ENCODE measurements at places on chromosomes 7 and 10.

GRCh38 chr10:110488332-110488681, 9.4 kb upstream of the DUSP5 start:
- no peak for DNase-seq

GRCh38 chr10:6401558-6402348, 178.3 kb downstream of the PRKCQ start:
- peak; percentile 78 for DNase-seq

GRCh38 chr7:133650069-133650468, 397.2 kb downstream of the EXOC4 start:
- no peak for DNase-seq

- DNase-seq = no peak
Observed at GRCh38 chr10:33897291-33897752, 562.9 kb upstream of the NRP1 start.

DNA sequence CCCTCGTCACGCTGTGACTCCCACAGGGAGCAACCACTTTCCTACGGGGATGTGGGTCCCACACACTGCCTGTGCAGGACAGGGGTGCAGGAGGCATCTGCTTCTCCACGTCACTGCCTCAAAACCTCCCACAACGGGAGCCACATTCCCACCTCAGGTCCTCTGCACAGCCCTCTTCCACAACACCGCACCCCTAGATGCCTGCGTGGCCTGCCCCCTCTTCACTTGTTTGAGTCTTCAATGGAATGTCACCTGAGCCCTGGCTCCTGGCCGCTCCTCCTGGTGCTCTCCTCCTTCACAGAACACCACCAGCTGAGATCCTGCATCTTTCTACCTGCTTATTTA, 73.6 kb downstream of the MAD1L1 start:
- DNase-seq = no peak

- DNase-seq = no peak
Observed at GRCh38 chr10:128300290-128300824, 174.1 kb upstream of the MKI67 start.

GRCh38 chr10:108598831-108599230, 1324.5 kb downstream of the XPNPEP1 start:
- no peak for DNase-seq

- no peak for DNase-seq
Observed at GRCh38 chr7:17682586-17682985, 257.7 kb downstream of the SNX13 start.

GRCh38 chr10:126872768-126873167, 32.5 kb upstream of the DOCK1 start:
- DNase-seq = no peak

DNA sequence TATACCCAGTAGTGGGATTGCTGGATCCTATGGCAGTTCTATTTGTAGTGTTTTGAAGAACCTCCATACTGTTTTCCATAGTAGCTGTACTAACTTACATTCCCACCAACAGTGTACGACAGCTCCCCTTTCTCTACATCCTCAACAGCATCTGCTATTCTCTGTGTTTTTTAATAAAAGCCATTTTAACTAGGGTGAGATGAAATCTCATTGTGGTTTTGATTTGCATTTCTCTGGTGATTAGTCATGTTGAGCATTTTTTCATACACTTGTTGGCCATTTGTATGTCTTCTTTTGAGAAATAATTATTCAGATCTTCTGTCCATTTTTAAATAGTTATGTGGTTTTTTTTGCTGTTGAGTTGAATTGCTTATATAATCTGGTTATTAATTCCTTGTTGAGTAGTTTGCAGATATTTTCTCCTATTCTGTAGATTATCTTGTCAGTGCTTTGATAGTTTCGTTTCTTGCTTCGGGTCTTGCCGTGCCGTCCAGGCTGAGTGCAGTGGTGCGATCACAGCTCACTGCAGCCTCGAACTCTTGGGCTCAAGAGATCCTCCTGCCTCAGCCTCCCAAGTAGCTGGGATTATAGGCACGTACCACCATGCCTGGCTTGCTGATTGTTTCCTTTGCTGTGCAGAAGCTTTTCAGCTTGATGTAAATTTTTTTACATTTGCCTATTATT, 12.0 kb downstream of the MTG1 start:
- DNase-seq = no peak

- no peak for DNase-seq
Observed at GRCh38 chr7:85341973-85342372, 155.1 kb upstream of the SEMA3D start.

DNA sequence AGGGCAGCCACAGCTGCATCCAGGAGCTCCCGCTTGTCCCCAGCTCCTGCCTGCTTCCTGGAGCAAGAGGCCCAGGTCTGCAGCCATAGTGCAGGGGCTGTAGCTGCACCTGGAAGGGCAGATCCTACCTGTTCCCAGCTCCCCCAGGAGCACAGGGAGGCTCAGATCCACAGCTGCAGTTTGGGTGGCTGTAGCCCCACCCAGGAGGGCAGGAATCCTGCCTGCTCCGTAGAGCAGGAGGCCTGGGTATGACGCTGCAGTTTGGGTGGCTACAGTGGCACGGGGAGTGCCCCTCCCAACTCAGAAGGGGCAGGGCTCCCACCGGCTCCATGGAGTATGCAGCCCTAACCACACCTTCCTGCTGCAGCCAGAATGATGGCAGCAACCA, 26.7 kb upstream of the CDCA7L start:
- no peak for DNase-seq

GRCh38 chr7:127194571-127194970, 58.2 kb downstream of the GRM8 start:
- DNase-seq = no peak

GRCh38 chr10:6128591-6129251, 39.9 kb downstream of the RBM17 start:
- DNase-seq = no peak

DNA sequence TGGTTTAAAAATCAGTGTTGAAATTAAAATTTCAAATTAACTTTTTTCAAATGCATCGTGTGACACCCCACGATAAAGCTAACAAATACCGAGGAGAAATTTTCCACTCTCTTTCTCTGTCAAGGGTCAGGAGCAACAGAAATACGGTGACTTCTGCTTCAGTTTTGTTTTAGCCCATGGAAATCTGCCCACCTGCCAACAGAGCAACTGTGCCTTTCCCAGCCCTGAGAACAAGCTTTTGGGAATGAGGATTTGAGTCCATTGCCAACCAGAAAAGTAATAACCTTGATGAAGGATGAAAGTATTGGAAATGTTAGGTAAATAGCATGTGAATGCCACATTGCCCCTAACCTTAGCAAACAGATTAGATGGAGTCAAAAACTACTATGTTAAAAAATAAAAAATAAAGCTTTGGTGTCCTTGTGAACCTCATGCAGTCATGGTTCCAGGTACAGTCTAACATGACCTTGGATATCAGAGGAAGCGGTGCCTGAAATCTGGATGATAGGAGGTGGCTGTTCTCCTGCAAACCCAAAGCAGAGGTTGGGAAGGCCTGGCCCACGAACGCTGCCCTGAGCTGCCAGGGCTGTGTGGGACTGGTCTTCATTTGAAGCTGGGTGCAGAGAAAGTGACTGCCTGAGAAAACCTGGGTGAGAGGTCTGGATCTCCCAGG, 296.8 kb downstream of the ELMO1 start:
- DNase-seq = no peak

DNA sequence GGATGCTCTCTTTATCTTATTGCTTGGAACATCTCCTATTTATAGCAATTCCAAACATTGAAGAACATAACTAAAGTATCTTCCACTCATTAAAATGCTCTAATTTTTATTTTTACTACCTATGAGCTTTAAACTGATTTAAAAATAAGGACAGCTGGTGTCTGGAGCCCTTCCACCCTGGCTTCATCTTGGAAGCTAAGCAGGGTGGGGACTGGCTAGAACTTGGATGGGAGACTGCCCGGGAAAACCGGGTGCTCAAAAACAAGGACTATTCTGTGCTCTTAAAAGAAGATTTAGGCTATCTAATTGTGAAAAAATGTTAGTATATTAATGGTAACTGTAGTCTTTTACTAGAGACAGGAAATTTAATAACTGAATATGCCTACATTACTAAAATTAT, 69.2 kb downstream of the ARMC3 start:
- no peak for DNase-seq

DNA sequence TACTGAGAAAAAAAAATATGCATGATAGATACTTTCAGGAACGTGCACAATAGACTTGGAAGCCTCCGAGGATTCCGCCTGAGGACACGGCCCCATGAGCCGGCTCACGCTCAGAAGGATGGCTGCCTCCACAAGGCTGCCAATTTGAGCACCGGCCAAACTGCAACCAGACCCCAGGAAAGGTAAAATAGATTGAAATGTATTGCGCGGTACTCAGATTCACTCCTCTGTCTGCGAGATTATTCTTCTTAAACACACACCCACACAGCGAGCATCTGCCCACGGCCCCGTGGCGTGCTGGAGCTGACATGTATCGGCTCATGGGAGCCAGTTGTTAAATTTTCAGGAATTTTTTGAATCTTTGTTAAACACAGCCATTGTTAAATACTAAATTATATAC, 653.2 kb upstream of the MKI67 start:
- DNase-seq = no peak

Measured in hippocampal formation (tissue), 2 donors.